ENCODE measurements at places on chromosomes 1 and 21. TPM values are rescaled to one million over a fixed set of nuclear protein-coding genes. Genes with fewer than 3 reads are reported as not detected.

Gene HES3
- not detected for total RNA-seq

Gene FAM78B
- 0.33 TPM for total RNA-seq

Gene EPHA2
- total RNA-seq, result 234 TPM

Gene DCST1
- total RNA-seq, result not detected

Gene LINGO4
- total RNA-seq, result not detected

Gene TFF3
- 0.17 TPM for total RNA-seq

Gene CLCA1
- not detected for total RNA-seq

Gene TP73
- 0.04 TPM for total RNA-seq

Gene LIN28A
- total RNA-seq, result not detected

Gene AMPD1
- 0.07 TPM for total RNA-seq

Gene ETV3L
- not detected for total RNA-seq

Gene SHE
- not detected for total RNA-seq

Gene FCRLB
- 2.6 TPM for total RNA-seq

Gene MROH7
- 0.21 TPM for total RNA-seq

Gene CNR2
- total RNA-seq, result not detected

Gene AMY2B
- 6.3 TPM for total RNA-seq

Gene CNKSR1
- 16.8 TPM for total RNA-seq

Gene TAS1R1
- not detected for total RNA-seq

Gene APCS
- not detected for total RNA-seq

Gene LAX1
- not detected for total RNA-seq

Gene C1orf226
- total RNA-seq, result 3.7 TPM

Gene GLIS1
- 0.63 TPM for total RNA-seq

Gene SPRR2A
- total RNA-seq, result 1.0 TPM

Gene SPRR2F
- total RNA-seq, result not detected

Gene ZYG11A
- 0.21 TPM for total RNA-seq

Gene UTS2
- total RNA-seq, result not detected

Gene DIO1
- total RNA-seq, result not detected

Gene CLCN6
- 17.7 TPM for total RNA-seq

Data from kidney epithelial cell (primary cell).